ENCODE measurements at places on chromosomes 6 and 20. TPM values are rescaled to one million over a fixed set of nuclear protein-coding genes. Genes with fewer than 3 reads are reported as not detected.

The IMPG1 gene
- total RNA-seq: 0.51 TPM

The FKBP5 gene
- total RNA-seq: 10.6 TPM

The MYBL2 gene
- 19.0 TPM for total RNA-seq

The TUBB2A gene
- 769 TPM for total RNA-seq

The TMEM244 gene
- not detected for total RNA-seq

The CD40 gene
- total RNA-seq: 1.2 TPM

DNA sequence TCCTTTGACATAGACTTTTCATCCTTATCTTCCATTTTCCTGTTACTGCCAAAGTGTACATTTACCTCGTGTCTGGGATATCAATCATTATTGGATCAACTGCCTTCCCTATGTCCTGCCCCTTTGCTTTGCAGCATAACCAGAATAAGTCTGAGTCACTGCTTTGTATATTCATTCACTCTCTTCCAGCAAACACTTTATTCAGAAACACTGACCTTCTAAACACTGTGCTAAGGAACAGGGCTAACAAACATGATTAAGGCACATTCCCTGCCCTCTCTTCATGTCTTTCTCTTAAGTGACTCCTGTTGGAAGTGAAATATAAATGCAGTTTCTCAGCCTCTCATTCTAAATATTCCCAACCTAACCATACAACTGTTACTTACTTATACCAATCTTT lies 66.9 kb downstream of the COL19A1 start:
- no peak overlapping the region for H3K27ac ChIP-seq
- H3K27me3 ChIP-seq: no peaks in the 10 kb centered on the region

DNA sequence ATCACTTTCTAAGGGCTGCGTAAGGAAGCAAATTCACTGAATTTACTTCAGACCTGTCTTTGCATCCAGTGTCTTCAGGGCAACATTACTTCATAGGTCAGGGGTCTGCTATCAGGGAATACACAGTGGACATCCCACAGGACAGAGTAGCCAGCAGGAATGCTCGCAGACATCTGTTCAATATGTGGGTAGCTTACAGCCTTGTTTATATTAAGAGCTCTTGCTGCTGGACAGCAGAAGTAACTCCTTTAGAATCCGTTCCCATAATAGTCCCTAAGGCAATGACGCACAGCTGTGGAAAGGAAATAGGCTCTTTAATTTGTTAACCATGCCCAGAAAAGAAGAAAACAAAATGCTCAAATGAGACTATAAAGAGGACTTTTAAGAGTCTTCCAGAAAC lies 198.7 kb downstream of the MOXD1 start:
- peak overlapping the region; percentile 94 for H3K27ac ChIP-seq
- peaks cover 20% of the 10 kb centered on the region for H3K4me1 ChIP-seq
- DNase-seq: peak; percentile 38
- peaks cover 3% of the 10 kb centered on the region for H3K27me3 ChIP-seq

DNA sequence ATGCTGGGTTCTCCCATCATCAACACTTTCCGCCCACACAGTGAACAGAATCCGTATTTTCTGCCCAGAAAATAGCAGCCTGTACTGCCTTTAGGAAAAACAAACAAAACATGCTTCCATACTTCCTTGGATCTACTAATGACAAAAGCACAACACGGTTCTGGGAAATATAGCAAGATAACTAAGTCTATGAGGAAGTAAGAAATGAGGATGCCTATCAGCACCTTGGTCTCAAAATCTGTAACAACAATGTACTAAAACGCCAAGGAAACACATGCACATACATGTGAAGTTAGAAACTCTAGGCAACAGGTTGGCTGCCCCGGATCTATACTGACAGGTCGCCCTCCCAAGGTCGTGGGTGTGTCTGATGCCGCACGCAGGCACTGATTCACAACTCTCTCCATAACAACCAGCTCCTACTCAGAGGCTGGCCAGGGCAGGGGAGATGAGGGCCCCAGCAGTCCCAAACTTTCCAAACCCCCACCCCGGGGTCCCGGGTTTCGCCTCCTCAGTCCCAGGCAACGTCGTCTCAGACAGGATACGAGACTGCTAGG lies 710 bp downstream of the BTBD9 start:
- H3K27me3 ChIP-seq: no peaks in the 10 kb centered on the region
- H3K36me3 ChIP-seq: no peaks in the 10 kb centered on the region
- no peak overlapping the region for H3K27ac ChIP-seq
- peak; percentile 25 for DNase-seq

DNA sequence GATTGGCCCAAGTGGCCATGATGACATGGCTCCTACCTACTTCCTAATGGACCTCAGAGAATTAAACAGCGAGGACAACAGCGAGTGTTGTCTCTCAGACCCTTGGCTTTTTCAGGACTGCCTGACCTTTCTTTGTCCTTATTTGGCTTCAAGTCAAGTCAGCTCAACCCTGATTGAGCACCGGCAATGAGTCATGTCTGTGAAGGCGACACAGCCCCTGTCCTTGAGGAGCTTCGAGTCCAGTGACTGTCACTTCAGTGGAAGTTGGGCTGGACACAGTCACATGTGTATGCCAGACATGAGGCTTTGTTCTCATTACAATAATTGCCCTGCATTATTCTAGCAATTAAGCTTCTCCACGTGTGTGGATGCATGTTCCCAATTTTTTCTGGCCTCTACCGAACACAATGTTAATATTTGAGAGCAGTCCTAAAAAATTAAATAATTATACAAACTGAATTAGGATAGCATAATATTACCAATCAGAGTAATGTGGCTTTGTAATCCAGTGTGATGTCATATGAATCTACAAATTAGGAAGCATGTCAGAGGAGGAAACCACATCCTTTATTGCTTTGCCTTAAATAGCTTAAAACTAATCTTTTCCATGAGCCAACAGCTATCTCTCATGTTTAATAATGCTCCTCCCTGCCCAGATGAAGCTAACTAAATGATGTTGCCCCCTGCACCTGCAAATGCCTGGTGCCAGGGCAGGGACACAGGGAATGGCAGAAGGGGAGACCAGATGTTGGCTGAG lies 178.6 kb downstream of the CDH26 start:
- H3K4me1 ChIP-seq: no peaks in the 10 kb centered on the region
- H3K36me3 ChIP-seq: peaks cover 6% of the 10 kb centered on the region
- no peak for DNase-seq
- peaks cover 1% of the 10 kb centered on the region for H3K27me3 ChIP-seq

- DNase-seq: no peak
- H3K4me3 ChIP-seq: no peak overlapping the region
- H3K27me3 ChIP-seq: no peaks in the 10 kb centered on the region
- H3K27ac ChIP-seq: no peak overlapping the region
These were observed 26.9 kb downstream of the CLVS2 start for GRCh38 chr6:123022975-123023374.

DNA sequence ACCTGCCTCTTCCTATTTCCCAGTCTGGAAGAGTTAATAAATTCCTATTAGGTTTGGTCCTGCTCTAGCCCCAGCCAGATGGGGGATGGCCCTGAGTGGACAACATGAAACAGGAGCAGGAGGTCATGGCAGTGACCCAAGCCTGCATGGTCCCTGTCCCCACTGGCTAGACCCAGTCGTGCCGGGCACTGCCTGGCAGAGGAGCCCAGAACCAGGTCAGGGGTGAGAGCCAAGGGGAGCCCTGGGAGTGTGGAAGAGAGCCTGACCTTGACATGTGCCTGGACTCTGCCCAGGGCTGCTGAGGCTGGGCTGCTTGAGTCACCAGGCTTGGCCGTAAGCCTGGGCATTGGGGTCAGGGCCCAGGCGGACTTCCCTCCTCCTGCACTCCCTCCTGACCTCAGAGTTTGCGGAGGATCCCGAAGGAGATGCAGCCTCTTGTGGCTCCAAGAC lies 3.6 kb downstream of the AVP start:
- no peak for DNase-seq
- H3K36me3 ChIP-seq: no peaks in the 10 kb centered on the region
- H3K4me1 ChIP-seq: no peaks in the 10 kb centered on the region
- no peak overlapping the region for H3K4me3 ChIP-seq

- H3K4me3 ChIP-seq: no peak overlapping the region
- H3K36me3 ChIP-seq: no peaks in the 10 kb centered on the region
- no peaks in the 10 kb centered on the region for H3K27me3 ChIP-seq
- H3K4me1 ChIP-seq: no peaks in the 10 kb centered on the region
- DNase-seq: no peak
- H3K27ac ChIP-seq: no peak overlapping the region
These were observed 16.3 kb downstream of the BMP2 start for GRCh38 chr20:6783752-6784151.

Measured in glutamatergic neuron (in vitro differentiated cells).